ENCODE measurements at places on chromosomes 6 and 20.

DNA sequence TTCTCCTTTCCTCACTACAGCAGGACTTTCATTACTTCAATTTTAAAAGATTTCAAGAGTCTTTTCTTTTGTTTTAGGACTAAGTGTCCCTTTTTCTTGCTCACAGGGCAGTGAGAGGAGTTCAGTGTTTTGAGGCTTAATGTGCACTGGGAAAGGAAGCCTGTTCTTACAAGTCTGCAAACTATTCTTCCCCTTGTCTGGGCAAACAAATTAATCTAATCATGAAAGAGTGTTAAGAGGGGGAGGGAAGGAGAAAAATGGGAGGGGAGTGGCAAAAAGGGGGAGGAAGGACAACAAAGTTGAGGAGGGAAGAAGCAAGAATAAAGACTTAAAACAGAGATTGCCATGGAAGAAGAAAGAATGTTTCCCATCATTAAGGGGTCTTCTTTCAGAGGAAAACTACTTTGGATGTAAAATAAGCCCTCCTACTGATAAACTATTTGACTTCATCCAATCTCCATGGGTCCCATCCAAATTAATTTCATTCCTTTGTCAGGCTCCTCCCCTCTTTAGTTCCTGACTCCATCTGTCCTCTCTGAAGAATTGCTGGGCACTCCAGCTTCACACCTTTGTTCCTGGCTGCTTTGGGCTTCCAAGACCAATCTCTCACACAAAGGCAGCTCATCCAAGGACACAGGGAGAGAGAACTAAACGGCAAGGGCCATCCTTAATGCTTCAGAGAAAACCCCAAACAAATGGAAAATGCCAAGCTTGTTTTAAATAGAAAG, 244.5 kb downstream of the TPBG start:
- DNase-seq, result no peak

GRCh38 chr6:119352001-119352400, 2.4 kb upstream of the MAN1A1 start:
- no peak for DNase-seq

DNA sequence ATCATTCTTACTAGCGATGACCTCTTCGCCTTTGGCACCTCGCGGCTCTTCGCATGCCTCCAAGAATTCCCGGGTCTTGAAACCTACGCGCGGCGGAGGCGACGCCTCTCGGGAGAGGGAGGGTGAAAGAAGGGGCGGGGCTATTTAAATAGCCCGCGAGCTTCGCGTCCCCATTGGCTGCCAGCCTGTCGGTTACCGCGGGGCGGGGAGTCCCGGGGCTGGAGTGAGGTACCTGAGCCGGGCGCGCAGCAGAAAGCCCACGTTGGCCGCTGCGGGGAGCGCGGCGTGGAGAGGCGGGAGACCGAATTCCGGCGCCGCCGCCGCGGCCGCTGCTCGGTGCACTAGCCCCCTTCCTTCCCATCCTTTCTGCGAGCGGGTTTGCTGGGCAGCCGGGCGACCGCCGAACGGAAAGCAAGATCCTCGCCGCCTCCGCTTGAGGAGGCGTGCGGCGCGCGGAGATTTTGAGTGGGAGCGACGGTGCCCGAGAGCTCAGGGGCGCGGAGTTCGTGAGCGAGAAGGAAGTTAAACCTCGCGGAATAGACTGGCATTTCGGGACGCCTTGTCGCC, at the start of gene BMP6:
Gene BMP6 (plus strand): TSS at position 251 of the 567 bp plus-strand sequence. CDS start 857 bp downstream, outside the sequence.
- peak; percentile 100 for DNase-seq

DNA sequence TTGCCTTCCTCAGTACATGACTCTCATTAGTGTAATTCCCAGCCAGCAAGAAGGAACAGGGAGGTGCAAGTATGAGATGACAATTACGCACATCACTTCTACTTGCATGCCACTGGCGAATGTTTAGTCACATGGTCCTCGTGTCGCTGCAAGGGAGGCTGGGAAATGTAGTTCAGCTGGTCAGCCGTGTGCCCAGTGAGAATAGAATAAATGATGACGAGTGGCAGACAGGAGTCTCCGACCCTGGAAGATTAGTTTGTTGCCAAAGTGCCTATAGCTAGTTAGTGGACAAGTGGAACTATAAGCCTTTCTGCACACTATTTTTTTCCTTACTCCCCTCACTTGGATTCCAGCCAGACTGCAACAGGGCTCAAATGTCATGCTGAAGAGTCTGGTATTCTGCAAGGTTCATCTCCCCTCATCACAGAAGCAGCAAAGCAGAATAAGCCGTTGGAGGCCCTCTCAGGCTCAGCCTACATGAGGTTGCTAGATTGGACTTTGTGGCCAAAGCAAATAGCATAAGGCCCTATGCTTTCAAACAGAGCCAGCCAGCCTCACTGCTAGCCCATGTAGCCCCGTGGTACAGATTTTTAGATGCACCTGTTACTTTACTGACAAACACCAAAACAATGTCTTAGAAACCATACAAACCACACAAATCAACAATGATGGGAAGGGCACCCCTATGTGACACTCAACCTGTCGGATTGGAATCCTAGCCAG, 9.7 kb downstream of the LINC00237 start:
- no peak for DNase-seq

DNA sequence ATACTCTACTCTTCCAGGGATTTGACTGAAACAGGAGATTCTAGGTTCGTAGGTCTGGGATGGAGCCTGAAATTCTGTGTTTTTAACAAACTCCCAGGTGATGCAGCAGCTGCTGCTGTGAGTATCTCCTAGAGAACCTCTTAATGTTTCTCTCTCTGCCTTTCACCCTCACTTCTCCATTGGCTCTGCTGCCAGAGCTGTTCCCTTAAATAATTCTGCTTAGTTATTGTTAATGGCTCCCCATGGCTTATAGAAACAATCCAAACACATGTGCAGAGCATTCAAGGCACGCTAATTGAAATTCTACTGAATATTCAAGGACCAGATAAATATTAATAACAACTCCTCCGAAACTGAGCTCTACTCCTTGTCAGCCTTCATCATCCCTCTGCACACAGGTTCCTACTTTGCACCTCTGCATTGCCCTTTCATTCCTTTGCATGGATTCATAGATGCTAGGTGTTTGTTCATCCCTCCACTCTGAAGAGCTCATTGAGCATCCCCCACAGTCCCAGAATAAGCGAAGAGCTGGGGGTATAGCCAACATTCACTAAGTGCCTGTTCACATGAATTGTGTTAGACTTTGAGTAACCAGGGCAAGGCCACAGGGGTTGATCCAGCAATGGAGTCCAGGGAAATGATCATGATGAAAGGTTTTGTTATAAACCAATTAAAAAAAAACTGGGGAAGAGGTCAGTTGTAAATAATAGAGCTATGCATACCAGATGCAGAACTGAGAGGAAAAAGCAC, 488.4 kb upstream of the JAG1 start:
- DNase-seq, result no peak

DNA sequence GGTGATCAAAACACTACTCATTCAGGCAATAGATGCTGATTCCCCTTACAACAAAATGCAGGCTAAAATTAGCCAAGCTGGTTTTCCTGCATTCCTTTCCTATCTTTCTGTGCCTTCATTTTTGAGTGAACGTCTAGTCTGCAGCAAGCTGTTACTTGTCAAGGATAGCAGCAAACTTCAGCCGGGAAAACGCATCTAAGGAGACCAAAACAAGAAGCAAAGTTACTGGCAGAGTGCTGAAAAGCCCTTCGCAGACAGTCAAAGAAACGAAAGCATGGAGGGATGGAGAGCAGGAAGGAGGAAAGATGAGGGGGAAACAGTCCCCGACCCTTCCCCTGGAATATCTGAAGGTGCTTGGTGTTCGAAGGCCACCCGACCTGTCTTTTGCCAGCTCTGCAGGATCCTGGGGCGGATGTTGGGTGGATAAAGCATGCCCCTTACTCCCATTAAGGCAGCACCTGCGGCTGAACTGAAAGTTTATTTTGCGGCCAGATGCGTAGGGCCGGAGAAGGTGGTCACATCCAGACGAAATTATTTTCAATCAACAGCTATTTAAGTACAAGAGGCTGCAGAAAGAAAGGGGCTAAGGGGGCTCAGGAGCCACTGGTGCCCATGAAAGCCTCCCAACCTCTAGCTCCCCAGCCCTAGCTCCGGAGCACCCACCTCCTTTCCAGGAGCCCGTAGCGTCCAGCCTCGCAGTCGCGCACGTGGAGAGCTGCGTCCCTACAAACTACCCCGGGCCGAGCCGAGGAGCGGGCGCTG, 538 bp downstream of the FERMT1 start:
- no peak for DNase-seq

DNA sequence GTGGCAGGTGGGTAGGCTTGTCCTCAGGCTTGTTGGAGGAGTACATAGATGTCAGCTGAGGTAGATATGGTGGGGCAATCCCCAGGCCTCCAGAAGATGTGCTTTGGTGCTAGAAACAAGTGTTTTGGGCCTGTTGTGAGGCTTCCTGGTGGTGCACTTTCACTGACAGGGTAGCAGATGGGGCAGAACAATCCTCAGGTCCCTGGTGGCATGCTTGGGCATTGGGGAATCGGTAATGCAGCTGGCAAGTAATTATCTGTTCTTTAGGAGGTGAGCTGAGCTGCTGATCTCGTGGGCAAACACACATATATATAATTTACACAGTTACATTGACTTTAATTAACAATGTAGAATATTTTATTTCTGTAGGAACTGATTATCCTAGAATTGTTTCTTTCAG, 458.7 kb downstream of the BMP2 start:
- DNase-seq, result no peak

- DNase-seq, result no peak
Observed at GRCh38 chr6:137928286-137928685, 61.2 kb downstream of the TNFAIP3 start.

DNA sequence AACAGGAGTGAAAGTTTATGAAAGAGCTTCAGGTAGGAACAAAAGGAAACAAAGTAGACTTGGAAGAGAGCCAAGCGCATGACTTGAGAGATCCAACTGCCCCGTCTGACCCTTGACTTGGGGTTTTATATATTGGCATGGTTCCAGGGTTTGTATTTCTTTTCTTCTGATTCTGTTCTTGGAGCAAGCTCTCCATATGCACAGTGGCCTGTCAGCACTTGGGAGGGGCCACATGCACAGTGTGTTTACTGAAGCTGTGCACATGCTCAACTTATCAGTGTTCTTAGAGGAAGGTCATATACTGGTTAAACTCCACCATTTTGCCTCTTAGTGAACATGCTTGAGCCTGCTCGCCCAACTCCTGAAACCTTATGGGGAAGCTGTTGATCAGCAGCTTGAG, 953.7 kb downstream of the TFAP2A start:
- no peak for DNase-seq

- peak; percentile 38 for DNase-seq
Observed at GRCh38 chr6:16762550-16763477, 1.6 kb upstream of the ATXN1 start.

GRCh38 chr20:5172903-5173463, 46.2 kb downstream of the CDS2 start:
- no peak for DNase-seq

DNA sequence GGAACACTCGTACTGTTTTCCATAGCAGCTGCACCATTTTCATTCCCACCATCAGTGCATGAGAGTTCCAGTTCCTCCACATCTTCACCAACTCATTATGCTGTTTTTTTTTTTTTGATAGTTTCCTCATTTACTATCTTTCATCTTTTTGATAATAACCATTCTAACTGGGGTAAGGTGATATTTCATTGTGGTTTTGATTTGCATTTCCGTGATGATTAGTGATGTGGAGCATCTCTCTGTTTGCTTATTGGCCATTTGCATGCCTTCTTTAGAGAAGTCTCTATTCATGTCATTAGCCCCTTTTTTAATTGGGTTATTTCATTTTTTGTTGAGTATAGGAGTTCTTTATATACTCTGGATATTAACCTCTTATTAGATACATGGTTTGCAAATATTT, 25.9 kb downstream of the ACTR5 start:
- no peak for DNase-seq

- no peak for DNase-seq
Observed at GRCh38 chr20:41560970-41561369, 57.2 kb downstream of the CHD6 start.

- DNase-seq, result no peak
Observed at GRCh38 chr6:49514571-49515484, 15.1 kb downstream of the GLYATL3 start.

GRCh38 chr20:53708129-53708968, 114.7 kb upstream of the ZNF217 start:
- no peak for DNase-seq

DNA sequence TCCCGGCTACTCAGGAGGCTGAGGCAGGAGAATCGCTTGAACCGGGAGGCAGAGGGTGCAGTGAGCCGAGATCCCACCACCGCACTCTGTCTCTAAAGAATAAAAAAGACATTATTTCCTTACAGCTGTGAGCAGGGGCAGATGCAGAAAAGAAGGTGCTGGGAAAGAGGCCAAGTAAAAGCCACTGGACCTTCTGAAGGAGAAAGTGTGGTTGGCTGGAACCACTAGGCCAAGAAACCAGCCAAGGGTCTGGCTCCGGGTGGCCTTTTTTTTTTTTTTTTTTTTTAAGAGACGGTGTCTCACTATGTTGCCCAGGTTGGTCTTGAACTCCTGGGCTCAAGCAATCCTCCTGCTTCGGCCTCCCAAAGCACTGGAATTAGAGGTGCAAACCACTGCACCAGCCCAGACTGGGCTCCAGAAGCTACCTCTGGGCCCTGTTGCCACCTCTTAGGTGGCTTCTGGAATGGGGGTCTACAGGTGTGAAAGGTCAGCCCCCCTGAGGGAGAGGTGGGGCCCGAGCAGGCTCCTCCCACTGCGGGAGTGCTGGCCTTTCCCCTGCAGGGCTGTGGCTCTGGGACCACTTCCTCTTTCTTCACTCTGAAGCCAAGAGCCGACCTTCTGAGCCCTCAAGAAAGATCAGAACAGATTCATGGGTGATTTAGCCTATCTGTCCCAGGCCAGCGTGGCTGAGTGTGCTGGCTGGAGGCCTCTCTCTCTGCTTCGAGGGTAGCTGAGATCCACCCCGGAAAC, at the start of gene FGD2:
Gene FGD2 (plus strand): TSS at position 595 of the 750 bp plus-strand sequence. CDS start 163 bp downstream, outside the sequence.
- no peak for DNase-seq

GRCh38 chr20:9422321-9423057, 91.9 kb upstream of the LAMP5 start:
- no peak for DNase-seq

GRCh38 chr20:51747182-51747911, 20.8 kb downstream of the ATP9A start:
- DNase-seq, result peak; percentile 9

DNA sequence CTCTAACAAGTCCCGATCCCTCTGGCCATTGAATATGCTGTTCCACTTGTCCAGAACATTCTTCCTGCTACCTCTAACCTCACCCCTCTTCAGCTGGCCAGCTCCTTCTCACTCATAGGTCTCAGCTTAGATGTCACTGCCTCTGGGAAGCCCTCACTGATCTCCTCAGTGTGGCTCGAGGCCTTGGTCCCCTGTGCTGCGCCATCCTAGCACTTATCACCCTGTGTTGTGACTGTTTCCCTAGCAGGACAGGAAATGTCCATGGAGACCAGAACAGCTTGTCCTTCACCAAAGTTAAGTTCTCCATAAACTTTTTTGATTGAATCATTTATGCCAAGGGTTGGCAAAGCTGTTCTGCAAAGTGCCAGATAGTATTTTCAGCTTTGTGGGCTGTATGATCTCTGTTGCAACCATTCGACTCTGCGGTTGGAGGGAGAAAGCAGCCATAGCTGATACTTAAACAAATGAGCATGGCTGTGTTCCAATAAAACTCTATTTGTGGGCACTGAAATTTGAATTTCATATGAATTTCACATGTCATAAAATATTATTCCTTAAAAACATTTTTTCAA, 6.5 kb upstream of the BNIP5 start:
- no peak for DNase-seq

- DNase-seq, result no peak
Observed at GRCh38 chr6:35470663-35471120, 2.5 kb downstream of the RPL10A start.

Data from 8988T (cell line).